Activated T-cell treated with anti-CD3 and anti-CD28 coated beads, Interleukin-2, amount 50 U/mL, for 4 hours (primary cell): ENCODE measurements at places on chromosomes 12 and 14.

DNA sequence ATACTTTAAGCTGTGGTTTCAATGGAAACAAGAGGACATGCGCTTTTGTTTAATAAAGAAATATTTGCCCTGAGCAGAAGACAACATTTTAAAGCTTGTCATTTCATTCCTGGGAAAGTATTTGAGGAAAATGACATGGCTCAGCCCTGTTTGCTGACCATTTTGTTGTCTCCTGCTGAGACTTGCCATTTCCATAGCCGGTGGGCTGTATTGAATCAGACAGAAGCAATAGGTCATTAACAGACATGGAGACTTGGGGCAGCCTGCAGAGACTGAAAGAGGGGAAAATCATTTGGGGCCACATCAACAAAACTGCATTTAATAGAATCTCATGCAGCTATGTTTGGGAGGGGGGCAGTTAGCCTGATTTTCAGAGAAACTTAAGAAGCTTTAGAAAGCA is 443.0 kb downstream of the NPAS3 start:
- DNase-seq: no peak

DNA sequence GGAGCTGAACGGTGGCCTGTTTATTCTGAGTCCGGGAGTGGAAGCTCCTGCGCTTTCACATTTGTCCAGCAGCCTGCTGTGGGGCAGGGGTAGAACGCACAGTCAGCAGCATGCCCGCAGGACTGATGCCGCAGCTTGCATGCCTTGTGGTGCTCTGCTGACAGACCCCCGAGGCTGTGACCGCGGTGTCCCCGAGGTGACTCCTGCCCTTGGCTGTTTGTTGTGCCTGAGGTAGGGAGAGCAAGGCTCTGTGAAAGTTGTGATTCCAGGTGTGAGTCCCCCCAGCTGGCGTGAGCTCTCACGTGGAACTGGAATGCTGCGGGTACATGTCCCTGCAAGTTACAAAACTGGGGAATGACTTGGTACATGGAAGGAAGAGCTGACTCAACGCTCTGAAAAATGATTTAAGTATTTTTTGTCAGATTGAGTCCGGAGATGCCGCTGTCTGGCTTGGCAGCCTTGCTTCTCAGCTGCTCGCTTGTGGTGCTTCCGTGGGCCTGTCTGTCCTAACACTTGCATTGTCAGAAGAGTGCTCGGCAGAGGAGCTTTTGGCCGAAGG is 18.1 kb downstream of the MLXIP start:
- no peak for DNase-seq

DNA sequence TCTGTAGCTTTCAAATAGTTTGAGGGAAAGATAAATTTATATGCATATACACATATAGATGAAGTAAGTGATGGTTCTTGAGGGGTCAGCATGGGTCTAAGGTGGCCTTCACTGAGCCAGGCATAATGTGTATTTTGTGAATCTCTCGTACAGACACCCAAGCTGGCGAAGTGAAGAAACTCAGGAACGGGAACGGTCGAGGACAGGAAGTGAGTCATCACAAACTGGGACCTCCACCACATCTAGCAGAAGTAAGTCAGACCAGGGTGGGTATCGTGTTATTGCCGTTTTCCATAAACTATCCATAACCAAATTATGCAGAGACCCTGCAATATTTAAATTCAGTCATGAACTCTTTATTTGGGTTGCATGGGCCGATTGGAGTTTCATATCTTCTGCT is 15.4 kb upstream of the TNS2 start:
- no peak for DNase-seq

DNA sequence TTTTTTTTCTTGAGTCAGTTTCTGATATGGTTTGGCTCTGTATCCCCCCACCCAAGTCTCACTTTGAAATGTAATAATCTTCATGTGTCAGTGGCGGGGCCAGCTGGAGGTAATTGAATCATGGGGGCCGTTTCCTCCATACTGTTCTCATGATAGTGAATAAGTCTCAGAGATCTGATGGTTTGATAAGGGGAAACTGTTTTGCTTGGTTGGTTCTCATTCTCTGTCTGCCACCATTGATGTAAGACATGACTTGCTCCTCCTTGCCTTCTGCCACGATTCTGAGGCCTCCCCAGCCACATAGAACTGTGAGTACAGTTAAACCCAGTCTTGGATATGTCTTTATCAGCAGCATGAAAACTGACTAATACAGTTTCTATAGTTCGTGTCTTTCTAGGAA is 42.9 kb downstream of the WNK1 start:
- DNase-seq: peak; percentile 60

- no peak for DNase-seq
Observed at GRCh38 chr12:2739832-2740641, 54.7 kb upstream of the FKBP4 start.

- no peak for DNase-seq
Observed at GRCh38 chr12:79546466-79547043, 144.2 kb downstream of the PAWR start.

DNA sequence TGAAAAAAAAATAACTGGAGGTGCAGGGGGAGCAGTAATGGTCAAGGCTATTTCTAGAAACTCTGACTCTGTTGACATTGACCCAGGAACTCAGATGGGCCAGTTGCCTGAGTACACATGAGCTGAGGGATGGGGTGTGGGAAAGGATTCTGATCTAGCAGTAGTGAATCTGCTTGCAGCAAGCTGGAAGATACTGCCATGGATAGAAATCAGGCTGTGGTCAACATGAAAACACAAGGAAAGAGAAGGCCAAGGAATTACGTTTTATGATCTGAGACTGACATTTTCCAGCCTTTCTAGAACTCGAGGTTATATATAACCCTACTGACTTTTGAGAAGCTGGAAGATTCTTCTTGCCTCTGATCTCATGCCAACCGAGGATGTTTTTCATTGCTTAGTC is 90.0 kb downstream of the ANO6 start:
- no peak for DNase-seq
